ENCODE measurements at places on chromosomes 2 and 18.

DNA sequence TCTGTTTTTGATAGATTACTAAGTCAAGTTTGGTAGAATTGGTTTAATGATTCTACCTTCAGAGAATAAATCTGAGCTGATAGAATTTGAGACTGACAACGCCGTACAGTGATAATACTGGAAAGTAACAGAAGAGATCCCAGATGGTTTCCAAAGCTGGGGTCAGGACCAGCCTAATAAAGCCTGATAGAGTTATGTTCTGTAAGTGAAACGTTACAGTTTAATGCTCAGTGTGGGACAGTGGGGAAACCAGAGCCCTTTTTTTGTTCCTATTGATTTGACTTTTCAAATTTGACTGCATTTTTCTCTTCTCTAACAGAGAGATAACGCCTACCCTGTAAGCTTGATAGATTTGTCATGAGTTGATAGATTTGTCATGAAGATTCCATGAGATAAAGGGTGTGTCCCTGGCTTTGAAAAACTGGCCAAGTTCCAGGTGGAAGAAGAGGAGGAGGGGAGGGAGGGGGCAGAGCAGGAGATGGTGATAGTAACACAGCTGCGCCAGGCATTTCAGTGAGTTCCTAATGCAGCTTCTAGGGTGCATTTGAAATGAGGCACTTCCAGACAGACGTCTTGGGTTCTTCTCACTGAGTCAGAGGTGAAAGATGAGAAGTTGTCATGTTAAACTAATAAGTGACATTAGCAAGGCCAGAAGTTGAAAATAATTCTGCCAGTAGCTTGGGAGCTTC, 65.1 kb downstream of the CERS6 start:
- ATAC-seq, result no peak

GRCh38 chr2:151815821-151816489, 12.3 kb downstream of the ARL5A start:
- no peak for ATAC-seq

DNA sequence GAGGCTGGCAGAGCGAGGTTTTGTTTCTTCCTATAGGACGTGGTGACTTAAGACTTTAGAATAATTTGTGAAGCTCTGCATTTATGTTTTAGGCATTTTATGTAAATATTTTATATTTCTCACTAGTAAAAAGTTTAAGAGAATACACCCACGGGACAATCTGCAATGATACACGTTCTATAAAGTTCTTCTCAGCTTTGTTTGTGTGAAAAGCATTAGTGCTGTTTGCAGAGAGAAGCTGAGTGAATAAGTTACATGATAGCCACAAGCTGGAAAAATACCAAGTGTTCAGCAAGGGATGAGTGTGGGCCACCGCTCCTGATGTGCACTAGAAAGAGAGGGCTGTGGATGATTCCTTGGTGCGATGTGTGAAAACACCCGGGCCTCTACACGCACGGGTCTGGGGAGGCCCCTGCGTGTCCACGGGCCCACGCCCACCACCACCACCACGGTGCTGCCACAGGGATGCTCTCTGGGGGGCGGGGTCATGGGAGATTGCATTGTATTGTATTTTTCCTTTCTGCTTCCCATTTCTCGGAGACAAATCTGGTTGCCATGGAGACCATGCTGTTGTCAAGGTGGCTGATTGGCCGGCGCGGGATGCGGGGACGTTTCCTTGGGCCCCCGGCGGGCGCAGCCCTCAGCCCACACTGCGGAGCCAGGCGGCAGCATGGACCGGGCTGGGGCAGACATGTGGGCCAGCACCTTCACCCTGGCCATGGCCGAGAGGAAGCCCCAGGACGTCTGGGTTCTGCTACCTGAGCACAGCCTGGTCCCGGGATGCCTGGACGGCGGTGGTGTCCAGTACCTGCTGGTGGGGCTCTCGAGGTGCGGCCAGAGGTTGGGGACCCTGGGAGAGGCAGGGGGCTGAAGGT, at the start of gene RTP5:
Gene RTP5 (plus strand): TSS at position 643 of the 875 bp plus-strand sequence. CDS start 28 bp downstream, at position 671.
- ATAC-seq, result no peak

DNA sequence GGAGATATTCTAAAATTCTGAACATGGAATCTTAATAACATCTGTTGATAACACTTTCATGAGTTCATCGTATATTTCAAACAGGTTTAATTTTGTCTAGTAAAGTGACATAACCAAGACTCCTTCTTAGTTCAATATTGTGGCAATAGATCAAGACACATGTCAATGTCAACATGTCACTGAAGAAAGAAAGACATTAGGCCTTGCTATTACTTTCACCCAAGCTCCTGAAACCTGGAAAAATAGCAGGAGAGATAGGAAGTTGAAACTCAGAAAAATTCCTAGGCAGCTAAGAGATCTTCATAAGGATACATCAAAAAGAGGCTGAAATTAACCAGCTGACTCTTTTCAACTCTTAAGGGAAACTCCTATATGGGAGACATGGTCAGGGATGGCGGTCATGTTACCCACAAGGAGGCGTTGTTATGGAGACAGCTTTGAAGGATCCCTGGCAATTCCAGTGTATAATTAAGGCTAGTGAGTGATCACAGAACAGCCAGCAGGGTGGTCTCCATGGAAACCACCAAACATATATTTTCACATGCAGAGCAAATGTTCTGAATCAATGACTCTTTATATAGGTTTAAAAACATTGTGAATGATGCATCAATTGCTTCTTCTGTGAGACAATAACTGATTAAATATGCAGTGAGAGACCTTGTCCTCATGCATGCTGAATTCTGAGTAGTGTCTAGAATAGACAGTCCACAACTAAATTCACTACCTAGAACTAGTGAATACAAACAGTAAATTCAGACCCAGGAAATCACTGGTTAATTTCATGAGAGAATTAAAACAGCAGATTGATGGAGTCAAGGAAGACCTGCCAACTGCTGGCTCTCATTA, 115.3 kb upstream of the RIOK3 start:
- ATAC-seq, result peak; percentile 46

DNA sequence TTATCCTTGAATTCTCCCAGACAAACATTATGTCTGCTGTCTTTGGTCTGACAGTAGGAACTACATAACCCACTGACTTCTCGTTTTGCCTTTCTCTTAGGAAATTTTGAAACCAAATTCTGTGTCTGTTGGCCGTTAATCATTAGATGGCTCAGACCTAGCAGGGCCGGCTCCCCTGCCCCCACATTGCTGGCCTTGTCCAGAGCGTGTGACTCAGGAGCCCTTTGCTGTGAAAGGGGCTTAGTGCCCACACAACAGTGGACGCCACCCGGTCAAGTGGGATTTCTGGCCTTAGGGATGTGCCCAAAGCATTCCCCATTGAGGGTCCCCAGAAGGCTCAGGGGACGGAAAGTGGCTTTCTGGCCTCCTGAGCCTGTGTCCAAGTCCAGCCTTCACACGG, 137.5 kb downstream of the CTIF start:
- no peak for ATAC-seq

DNA sequence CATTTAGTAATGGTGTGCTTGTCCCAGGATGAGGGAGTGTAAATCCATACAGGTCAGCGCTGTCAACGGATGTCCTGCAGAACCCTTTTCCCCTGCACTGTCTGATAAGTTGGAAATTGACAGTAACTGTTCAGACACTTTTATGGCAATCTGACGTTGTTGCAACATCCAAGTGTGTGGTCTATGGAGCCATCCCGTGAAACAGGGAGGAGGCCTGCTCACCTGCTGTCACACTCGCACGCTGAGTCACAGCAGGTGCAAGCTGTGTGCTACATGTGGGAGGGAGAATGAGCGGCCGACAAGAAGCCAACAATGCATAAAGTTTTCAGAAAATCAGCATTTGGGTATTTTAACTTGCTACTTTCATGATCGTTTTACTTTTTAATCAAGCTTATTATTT, 43.7 kb upstream of the RMDN2 start:
- no peak for ATAC-seq

DNA sequence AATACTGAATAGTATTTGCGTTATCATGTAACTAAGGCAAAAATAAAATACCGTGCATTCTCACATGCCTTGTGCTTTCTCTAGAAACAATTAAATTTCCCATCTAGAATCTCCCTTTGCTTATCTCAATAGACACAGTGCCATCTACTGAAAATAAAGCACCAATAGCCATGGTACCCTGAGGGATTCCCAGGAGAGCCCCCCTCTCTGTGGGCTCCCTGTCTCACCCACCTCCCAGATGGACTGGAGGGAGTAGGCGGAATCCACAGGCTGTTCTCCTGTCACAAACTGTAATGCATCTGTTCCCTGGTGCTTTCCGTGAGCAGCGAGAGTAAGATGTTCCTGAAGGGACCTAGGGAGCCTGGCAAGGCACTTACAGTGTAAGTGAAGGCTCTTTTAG, 112.4 kb upstream of the UPP2 start:
- no peak for ATAC-seq

DNA sequence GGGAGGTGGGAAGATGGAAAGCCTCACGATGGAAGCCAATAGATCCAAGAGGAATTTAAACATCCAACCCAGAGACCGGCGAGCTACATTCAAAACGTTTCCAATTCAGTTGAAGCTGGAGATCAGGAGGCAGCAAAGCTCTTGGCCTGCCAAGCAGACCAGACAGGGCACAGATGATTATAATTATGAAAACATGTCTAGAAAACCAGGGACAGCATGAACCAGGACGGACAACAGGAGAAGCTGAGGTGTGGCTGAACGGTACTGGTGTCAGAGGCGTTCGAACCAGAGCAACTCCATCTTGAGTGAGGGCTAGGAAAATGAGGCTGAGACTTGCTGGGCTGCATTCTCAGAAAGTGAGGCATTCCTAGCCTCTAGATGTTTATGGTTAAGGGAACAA, 102.2 kb upstream of the CCDC150 start:
- no peak for ATAC-seq

DNA sequence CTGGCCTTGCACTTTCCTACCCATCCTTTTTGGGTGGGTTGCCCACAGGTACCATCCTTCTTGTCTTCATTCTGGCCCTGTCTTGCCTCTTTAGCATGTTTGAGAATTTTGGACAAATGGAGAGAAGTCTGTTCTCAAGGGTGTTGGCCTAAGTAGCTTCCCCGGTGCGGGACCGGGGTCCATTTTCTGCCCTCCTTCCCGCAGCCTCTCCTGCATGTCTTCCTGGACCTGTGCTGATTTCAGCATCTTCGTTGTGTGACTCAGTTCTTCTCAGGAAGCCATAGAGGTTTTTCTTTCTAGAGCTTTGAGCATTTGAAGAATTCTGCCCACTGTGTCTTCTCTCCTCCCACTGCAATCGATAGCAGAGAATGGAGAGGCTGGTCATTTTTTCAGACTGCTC, 172.7 kb downstream of the SH3RF3 start:
- no peak for ATAC-seq

- no peak for ATAC-seq
These were observed 28.8 kb upstream of the RMDN2 start for GRCh38 chr2:37896319-37896718.

- no peak for ATAC-seq
These were observed 79.0 kb upstream of the PROKR1 start for GRCh38 chr2:68564426-68564825.

- ATAC-seq, result no peak
These were observed 528.4 kb upstream of the SYT4 start for GRCh38 chr18:43805646-43806194.

DNA sequence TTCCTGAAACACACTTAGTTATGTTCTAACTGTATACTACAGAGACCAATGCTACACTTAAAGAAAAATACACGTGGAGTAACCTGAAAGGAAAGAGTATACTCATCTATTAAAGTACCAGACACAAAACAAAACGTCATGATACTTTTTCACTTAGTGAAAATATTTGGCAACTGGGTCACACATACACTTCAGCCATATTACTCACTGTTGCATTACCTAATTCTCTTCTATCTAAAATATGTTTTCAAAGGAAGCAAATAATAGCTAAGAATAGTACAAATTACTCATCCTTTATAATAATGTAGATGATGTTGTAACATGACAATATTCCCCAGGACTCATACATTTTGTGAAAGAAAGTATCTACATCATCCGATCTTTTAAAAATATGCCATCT, 76.5 kb upstream of the EPB41L3 start:
- no peak for ATAC-seq

GRCh38 chr2:150100336-150100735, 387.1 kb downstream of the RND3 start:
- no peak for ATAC-seq

GRCh38 chr2:219957820-219958219, 330.4 kb downstream of the SLC4A3 start:
- ATAC-seq, result no peak

DNA sequence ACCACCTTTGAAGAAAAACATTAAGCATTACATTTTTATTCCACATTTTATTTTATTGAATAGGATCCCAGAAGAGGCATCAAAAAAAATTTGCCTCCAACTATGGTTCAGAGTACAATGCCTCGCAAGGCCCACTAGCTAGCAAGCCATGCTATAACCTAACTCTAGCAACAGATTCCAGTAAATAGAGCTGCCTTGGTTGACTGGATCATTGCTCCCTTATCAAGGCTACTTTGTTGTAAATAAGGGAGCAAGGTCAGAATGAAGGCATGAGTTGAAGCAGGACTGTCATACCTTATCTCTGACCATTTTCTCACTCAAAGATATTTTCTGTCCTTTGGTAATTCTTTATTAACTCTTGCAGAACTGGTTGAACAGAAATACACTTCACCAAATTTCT, 672.6 kb downstream of the EPHA4 start:
- no peak for ATAC-seq

GRCh38 chr2:128636802-128637147, 318.1 kb upstream of the HS6ST1 start:
- no peak for ATAC-seq

GRCh38 chr2:170339750-170340692, 162.1 kb downstream of the MYO3B start:
- ATAC-seq, result no peak

- no peak for ATAC-seq
These were observed 9.8 kb upstream of the ARHGEF4 start for GRCh38 chr2:130826821-130827501.
